ENCODE measurements at places on chromosomes 6 and 20.

DNA sequence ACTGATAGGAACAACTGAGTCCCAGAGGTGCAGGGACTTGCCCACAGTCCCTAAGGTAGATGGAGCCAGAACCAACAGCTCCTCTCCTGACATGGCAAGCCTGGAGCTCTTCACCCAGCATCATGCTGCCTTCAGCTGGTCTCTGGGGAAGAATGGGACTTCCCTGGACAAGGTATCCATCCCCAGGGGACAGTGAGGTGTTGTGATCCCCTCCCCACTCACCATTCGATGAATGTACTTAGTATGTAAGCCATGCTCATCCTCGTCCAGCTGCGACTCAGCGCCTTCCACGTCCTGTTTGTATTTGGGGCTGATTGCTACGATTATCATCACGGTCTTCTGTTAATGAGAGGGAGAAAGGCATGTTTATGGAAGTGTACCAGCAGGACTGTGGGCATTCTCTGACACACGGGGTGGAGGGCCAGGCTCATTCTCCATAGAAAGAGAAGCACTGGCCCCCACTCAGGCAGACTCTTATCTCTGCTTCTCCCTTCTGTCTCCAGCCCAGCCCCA lies 39.4 kb downstream of the TRAF3IP2 start:
- DNase-seq = no peak

- no peak for DNase-seq
Measured at GRCh38 chr20:53652859-53653517, 59.3 kb upstream of the ZNF217 start.

DNA sequence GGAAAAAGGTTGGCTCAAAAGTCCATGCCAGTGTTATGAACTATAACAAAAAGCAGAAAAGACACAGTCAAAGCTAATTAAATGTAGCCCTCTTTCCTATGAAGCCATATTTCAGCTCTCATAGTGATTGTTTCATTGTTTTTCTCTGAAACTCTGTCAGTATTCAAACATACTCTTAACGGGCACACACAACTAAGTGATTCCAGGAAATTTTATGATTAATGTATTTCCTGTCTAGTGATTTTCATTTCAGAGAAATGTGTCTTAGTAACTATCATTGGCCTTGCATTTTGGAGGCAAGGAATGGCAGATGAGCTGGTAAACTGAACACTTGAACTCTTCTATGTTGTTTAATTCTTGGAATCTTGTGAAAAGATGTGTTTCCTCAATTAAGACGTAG lies 68.0 kb downstream of the CLVS2 start:
- DNase-seq = no peak

GRCh38 chr20:48898210-48898609 lies 23.3 kb upstream of the ARFGEF2 start:
- DNase-seq = no peak

All from GM03348 (cell line).